Fibroblast of skin of left quadriceps (primary cell): ENCODE measurements at places on chromosomes 4 and X.

- no peak for DNase-seq
Observed at GRCh38 chr4:3514806-3515501, 17.3 kb downstream of the LRPAP1 start.

DNA sequence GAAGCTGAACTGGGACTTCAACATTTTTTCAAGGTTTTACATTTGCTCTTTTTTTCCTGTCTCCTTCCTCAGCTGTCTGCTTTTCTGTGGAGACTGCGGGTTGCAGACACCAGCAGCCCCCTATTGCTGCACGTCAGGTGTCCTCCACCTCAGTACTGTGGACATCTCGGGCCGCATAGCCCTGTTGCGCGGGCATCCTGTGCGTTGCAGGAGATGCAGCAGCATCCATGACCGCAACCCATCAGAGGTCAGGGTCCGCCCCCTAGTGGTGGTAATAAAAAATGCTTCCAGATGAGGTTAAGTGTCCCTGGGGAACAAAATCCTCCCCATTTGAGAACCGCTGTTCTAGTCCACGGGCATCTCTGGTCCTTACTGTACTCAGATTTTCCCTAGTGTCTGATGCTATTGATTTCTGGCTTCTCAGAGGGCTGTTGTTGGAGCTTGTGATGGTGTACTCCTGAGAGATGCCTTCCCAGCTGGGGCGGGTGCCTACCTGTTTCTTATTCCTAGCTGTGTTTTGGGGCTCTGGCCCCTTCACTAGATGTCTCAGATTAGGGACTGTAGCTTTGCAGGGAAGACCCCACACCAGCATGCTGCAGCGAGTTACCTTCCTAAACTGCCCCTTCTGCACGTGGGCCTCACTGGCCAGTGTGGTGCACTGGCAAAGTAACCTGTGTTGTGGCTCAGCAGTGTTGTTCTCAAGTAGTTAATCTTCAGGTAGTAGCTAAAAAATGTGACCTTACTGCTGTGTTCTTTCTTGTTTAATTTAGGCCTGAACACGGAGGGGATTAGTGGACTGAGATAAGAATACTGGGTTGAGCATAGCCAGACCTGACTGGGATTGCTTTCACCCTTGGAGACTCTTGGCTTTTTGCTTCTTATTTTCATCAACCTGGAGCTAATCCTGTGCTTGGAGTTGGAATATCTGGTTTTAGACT, 28.2 kb downstream of the NSD2 start:
- DNase-seq = peak; percentile 56

DNA sequence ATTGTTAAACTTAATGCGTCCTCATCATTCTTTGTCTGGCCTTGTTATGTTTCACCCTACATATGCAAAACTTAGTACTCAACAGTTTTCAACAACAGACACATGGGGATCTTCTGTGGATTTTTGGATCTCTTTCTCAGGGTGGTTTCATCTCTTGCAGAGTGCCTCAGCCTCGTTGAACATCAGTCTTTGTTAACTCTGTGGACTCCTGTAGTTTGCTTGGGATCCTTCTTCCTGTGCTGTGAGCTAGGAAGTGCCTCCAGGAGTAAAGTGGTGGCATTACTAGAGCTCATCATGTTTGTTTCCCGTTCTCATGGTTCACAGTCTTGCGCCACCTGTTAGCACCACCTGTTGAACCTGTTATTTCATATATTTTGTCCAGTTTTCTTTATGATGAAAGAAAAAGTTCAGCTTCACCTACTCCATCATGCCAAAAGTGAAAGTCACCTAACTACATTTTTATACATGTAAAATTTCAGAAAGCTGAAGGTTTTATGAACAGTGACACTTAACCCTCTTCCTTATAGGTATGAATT, 27.5 kb upstream of the NDUFC1 start:
- DNase-seq = no peak

DNA sequence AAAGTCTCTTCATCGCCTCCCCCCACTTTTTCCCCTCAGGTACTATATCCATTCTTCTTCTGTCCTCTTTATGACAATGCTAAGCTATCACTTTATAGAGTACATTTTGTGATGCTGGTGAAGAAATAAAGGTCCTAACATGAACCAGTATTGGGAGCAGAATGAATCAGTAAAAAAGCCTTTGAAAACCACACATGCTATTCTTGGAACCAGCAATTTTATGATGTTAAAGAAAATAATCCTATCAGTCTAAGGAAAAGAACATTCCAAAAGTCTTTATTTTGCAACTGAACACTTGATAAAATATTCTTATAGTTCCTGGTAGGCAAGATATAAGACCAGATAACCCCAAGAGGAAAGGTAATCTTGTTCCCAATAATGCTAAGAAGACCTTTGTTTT, 107.8 kb upstream of the MCF2 start:
- DNase-seq = no peak

DNA sequence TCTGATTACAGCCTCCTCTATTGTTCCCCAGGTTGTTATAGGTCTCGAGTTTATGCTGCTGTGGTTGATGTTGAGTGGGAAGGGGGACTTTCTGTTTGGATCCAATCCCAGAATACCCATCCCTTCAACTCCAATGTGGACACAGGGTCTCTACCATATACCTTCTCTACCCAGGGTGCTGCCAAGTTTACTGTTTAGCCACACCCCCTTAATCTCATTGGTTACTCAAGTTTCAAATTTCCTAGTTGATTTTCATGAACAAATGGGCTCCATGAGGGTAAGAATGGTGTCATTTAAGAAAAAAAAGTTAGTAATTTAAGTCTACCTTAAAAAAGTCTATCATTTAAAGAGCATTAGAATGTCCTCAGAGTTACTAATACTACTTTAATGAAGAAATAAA, 3.6 kb upstream of the SPP1 start:
- no peak for DNase-seq

- no peak for DNase-seq
Observed at GRCh38 chrX:108664701-108665100, 71.7 kb downstream of the IRS4 start.

GRCh38 chrX:117063224-117063623, 600.4 kb upstream of the CT83 start:
- no peak for DNase-seq

DNA sequence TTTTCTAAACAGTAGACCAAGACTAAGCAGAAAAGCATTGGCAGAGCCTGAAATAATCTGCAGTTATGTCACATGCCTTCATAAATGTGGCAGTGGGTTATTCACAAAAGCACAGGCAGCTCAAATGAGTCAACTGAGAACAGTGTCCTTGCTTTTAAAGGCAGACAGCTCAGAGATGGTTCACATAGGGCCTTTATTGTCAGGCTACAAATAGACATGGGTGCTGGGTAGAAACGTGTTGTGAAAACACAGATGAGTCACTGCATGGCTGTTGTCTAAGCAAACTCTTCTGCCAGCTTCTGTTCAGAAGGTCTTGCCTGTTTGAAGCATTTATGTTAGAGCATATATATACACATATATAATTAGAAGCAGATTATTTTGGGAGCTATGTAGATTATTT, 118.0 kb downstream of the SLC4A4 start:
- DNase-seq = peak; percentile 54
